ENCODE measurements at places on chromosomes 1 and 21. TPM values are rescaled to one million over a fixed set of nuclear protein-coding genes. Genes with fewer than 3 reads are reported as not detected.

FAM72C gene
- total RNA-seq = 17.5 TPM

CD101 gene
- 1.3 TPM for total RNA-seq

GRCh38 chr1:226061068-226061840 is 1.3 kb upstream of the H3-3A start:
- peaks cover 45% of the 10 kb centered on the region for H3K36me3 ChIP-seq
- no peaks in the 10 kb centered on the region for H3K27me3 ChIP-seq
- H3K4me3 ChIP-seq = peak overlapping the region; percentile 90
- H3K4me1 ChIP-seq = peaks cover 29% of the 10 kb centered on the region
- peak overlapping the region; percentile 98 for H3K27ac ChIP-seq
- DNase-seq = no peak

GRCh38 chr1:199448646-199449045 is 578.9 kb upstream of the NR5A2 start:
- no peak overlapping the region for H3K27ac ChIP-seq
- H3K4me3 ChIP-seq = no peak overlapping the region
- peaks cover 14% of the 10 kb centered on the region for H3K4me1 ChIP-seq
- DNase-seq = no peak
- peaks cover 4% of the 10 kb centered on the region for H3K27me3 ChIP-seq

GRCh38 chr1:246573491-246573890 is 7.2 kb downstream of the CNST start:
- no peaks in the 10 kb centered on the region for H3K36me3 ChIP-seq
- H3K27ac ChIP-seq = no peak overlapping the region
- no peak overlapping the region for H3K4me3 ChIP-seq

- H3K27me3 ChIP-seq = peaks cover 4% of the 10 kb centered on the region
- no peaks in the 10 kb centered on the region for H3K36me3 ChIP-seq
- no peak overlapping the region for H3K4me3 ChIP-seq
- H3K27ac ChIP-seq = no peak overlapping the region
- no peak for DNase-seq
Measured at GRCh38 chr1:82329226-82329625, 528.5 kb downstream of the ADGRL2 start.

DNA sequence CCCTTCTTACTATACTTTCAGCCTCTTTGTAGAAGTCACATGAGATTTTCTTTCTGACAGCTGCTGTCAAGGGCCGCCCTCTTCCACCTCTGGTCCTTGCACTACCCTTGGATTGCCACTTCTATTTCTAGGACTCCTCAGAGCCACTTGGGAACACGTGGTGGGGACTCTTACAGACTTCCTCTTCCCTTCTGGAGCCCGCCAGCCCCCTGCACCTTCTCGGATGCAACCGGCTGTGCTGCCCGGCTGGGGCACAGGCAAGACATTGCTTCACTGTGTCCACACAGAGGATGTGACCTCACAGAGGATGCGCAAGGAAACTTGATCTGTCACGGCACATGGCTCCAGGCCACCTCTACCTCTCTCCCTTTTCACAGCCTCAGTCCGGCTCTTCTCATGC is 2.4 kb upstream of the IKBKE start:
- H3K4me1 ChIP-seq = peaks cover 54% of the 10 kb centered on the region
- H3K36me3 ChIP-seq = peaks cover 3% of the 10 kb centered on the region
- H3K27ac ChIP-seq = no peak overlapping the region
- no peak for DNase-seq
- H3K4me3 ChIP-seq = no peak overlapping the region

DNA sequence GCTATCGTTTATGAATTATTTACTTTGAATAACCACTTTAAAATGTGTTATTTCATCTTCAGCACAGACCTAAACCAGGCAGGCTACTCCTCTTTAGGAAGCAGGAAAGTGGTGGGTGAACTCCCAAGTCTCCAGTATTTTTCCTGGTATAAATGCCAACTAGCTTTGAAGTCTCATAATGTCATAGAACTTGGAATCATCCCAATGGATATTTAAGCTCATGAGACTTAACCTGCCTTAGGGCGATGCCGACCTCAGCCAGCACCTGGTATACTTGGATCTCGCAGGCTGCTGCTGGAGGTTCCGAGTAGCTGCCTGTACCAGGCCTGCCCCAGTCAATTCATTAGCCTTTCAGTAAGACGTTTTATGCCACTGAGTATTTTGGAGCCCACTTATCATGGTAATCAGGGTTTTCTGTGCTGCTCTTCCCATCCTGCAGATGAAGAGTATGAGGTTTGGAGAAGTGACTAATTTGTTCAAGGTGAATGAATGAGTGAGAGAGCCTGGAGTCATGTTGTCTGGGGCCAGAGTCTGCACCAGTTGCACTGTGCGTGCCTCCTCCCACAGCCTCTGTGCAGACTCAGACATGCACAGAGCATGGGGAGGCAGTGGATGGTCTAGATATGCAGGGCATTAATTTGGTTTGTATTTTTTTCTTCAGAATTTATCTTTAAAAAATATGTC is 34.9 kb downstream of the VANGL1 start:
- peaks cover 4% of the 10 kb centered on the region for H3K36me3 ChIP-seq
- H3K27ac ChIP-seq = peak overlapping the region; percentile 69
- no peak overlapping the region for H3K4me3 ChIP-seq
- no peaks in the 10 kb centered on the region for H3K27me3 ChIP-seq

DNA sequence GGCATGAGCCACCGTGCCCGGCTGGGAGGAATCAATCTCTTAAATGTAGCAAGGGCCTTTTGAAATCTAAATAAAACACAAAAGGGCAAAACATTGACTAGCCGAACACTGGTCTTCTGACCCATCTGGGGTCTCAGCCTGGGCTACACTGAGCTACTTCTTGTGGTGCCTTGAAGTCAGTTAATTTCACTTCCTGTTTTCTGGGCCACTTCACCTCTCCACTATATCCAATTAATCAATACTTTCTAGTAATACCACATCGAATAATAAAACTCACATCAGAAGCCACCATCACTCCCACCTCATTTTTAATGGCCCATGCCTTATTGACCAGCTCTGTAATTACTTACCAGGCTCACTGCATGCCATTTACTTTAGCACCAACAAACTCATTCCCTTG is 138.0 kb upstream of the SAMSN1 start:
- H3K27me3 ChIP-seq = no peaks in the 10 kb centered on the region
- H3K4me3 ChIP-seq = no peak overlapping the region
- no peak for DNase-seq
- H3K4me1 ChIP-seq = peaks cover 16% of the 10 kb centered on the region
- no peaks in the 10 kb centered on the region for H3K36me3 ChIP-seq
- H3K27ac ChIP-seq = no peak overlapping the region

DNA sequence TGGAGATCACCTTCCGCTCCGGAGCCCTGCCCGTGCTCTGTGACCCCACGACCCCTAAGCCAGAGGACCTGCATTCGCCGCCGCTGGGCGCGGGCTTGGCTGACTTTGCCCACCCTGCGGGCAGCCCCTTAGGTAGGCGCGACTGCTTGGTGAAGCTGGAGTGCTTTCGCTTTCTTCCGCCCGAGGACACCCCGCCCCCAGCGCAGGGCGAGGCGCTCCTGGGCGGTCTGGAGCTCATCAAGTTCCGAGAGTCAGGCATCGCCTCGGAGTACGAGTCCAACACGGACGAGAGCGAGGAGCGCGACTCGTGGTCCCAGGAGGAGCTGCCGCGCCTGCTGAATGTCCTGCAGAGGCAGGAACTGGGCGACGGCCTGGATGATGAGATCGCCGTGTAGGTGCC is 9.6 kb downstream of the SPATA46 start:
- peaks cover 2% of the 10 kb centered on the region for H3K36me3 ChIP-seq
- H3K4me3 ChIP-seq = no peak overlapping the region
- no peaks in the 10 kb centered on the region for H3K27me3 ChIP-seq
- no peak for DNase-seq
- H3K27ac ChIP-seq = no peak overlapping the region
- no peaks in the 10 kb centered on the region for H3K4me1 ChIP-seq

GRCh38 chr1:151585622-151586021 is 26.2 kb upstream of the SNX27 start:
- no peaks in the 10 kb centered on the region for H3K27me3 ChIP-seq
- H3K4me3 ChIP-seq = no peak overlapping the region
- H3K27ac ChIP-seq = no peak overlapping the region
- H3K4me1 ChIP-seq = peaks cover 4% of the 10 kb centered on the region
- H3K36me3 ChIP-seq = peaks cover 5% of the 10 kb centered on the region
- DNase-seq = no peak

DNA sequence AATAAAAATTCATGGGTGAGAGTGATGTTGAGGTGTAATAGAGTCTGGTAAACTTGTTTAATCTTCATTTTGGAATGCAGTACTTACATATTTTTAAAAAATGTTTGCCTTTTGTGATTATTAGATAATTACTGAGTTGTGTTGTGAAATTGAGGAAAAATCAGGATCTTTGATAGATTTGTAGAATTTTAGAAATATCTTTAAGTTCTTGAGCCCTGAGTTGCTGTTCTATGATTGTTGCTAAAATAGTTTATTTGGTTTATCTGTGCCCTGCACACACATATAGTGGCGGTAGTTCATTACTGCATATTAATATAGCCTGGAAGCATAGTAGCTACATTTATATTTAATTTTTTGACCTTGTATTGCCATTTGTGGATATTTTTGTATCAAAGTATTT is 1.6 kb downstream of the B3GALT2 start:
- H3K36me3 ChIP-seq = no peaks in the 10 kb centered on the region
- H3K4me3 ChIP-seq = no peak overlapping the region
- peaks cover 18% of the 10 kb centered on the region for H3K4me1 ChIP-seq
- no peak overlapping the region for H3K27ac ChIP-seq
- no peaks in the 10 kb centered on the region for H3K27me3 ChIP-seq

Measured in WTC11 (cell line).